ENCODE measurements at places on chromosomes 16 and 17. TPM values are rescaled to one million over a fixed set of nuclear protein-coding genes. Genes with fewer than 3 reads are reported as not detected.

- DNase-seq, result no peak
Observed at GRCh38 chr16:22013486-22013885, 5.6 kb downstream of the MOSMO start.

The LPO gene
- not detected for polyA plus RNA-seq

- no peak for DNase-seq
Observed at GRCh38 chr17:32114536-32114935, 27.8 kb upstream of the RHOT1 start.

DNA sequence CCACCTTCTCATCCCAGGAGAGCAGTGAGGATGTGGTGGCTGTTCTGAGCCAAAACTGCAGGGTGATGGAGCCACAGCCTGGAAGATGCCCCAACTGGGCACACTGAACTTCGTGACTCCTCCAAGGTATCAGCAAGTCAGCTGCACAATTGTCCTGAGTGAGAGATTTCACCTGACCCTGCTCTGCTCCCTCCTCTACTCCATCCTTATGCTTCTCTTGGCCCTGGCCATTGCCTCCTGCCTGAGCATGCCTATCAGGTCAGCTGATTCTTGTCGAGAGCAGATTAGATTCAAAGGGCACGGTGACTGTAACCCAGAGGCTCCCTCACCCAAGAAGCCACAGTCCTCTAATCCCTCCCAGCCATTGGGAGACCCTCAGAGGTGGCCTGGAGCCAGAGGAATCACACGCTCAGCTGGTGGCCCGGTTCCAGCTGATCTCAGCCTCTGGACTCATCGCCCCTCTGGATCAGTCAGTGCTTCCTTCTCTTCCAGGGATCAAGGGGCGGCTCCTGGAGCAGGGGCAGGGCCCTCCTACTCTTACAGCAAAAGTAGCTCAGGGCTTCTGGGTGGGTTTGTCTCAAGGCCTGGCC is 7.0 kb upstream of the CYB561 start:
- no peak for DNase-seq
